ENCODE measurements at places on chromosomes 3 and 15.

DNA sequence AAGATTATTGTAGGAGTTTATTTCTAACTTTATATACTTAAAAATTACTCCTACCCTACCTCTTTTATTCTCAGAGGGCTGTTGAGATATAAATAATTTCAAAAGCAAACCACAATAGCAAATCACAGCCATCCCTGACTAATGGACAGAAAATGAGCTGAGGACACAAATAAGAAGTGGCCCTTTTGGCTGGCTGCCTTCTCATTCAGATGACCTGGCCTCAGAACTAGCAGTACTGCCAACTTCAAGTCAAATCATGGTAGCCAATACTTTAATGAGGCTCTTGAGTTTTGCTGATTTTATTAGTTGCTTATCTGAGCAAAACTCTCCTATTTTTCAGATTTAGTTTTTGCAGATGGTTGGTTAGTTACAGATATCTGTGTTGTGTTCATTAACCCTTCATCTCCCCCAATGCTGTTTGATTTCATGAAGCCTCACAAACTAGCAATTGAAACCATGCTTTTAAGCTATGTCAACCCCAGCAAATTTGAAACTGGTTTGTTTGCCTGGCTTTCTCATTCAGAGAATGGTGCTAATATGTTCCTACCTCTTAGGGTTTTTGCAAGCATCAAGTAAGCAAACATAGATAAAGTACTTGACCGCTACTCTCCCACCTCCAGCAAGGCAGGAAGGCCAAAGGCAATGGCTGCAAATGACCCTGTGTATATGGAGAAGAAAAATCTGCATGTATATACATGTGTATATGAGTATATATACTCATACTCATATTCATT, 73.4 kb upstream of the HACD2 start:
- no peak for DNase-seq

GRCh38 chr3:136602818-136603217, 149.4 kb downstream of the STAG1 start:
- no peak for DNase-seq

- no peak for DNase-seq
These were observed 47.0 kb downstream of the MAP3K13 start for GRCh38 chr3:185409957-185410356.

DNA sequence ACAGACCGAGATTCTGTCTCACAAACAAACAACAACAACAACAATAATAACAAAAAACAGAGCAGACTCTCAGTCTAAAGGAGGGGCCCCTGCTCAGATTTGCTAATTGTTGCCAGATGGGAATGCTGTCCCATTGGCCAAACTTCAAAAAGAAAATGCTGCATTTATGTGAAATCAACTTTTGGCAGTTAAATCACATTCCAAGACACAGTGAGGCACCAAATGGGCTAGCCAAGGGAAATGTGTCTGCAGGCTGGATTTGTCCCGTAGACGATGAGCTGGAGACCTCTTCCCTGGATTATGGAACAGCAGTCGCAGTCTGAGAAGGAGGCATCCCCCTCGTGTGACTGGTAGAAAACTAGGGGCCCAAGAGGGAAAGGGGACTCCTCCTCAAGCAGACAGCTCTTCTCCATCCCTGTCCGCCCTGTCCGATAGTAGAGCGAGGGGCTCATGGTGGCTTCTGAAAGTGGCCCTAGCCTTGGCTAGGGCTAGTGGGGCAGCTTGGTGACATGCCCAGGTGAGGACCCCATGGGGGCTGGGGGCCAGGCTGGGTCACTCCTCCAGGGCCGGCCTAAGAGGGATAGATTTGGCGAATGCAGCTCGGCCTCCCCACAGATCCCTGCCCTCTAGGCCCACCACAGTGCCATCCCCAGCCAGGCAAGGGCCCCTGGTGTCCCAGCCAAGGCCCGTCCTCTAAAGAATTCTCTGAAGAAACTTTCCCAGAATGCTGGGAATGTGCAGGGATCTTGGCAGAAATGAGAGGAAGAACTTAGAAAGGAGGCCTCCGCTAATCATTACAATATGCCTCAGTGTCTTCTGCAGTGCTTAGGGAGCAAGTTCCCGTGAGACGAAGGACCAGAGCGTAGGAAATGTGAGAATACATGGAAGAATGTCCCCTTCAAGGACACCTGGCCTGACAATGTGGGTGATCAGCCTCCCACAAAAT, 2.0 kb downstream of the SLC22A14 start:
- DNase-seq: no peak

DNA sequence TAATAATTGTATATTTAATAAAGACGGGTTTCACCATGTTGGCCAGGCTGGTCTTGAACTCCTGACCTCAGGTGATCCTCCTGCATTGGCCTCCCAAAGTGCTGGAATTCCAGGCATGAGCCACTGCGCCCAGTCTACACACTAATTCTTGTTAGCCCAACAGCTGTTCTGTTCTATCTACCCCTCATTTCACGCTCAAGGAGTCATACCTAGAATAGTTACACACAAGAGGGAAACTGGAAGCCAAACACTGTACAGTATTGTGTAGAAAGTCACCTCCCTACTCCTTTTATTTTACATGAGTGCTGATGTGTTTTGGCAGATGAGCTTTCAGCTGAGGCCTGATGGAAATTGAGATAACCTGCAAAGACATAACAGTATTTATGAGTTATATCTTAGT, 13.4 kb upstream of the CTDSPL2 start:
- DNase-seq: no peak

DNA sequence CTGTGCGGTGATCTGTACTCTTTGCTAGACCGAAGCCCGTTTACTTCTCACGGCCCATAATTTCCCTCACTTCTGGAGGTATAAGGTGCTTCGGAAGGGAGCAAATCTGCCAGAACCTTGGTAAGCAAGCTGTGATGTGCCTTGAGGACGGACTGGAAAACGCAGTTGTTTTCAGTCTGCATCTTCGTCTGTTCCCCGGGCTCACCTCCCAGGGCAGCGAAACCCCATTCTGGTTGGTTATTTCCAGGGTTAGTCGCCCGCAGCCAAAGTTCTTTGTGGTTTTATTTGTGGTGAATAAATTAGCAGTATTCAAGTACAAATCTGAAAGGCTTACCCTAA, 401 bp downstream of the RAMAC start:
- DNase-seq: no peak

DNA sequence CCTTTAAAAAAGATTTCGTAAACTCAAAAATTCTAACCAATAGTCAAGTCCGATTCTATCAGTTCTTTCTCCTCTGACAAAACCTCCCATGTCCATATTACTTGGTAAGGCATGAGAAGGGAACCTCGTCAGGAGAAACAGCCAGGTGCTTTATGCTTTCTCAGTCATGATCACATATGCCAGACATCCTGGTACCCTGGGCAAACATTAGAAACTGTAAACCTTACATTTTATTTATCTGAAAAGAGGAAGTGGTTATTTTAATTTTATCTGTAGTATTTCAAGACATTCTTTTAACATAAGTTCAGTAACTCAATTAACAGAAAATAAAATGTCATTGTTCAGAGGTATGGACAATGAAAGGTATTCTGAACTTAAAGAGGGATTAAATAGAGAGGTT, 474.8 kb upstream of the GBE1 start:
- DNase-seq: no peak

- DNase-seq: no peak
These were observed 73.1 kb downstream of the ABTB1 start for GRCh38 chr3:127745656-127746399.

GRCh38 chr15:79635149-79635771, 203.1 kb downstream of the MINAR1 start:
- DNase-seq: no peak

GRCh38 chr3:192481638-192482037, 245.7 kb downstream of the FGF12 start:
- DNase-seq: no peak

- DNase-seq: peak; percentile 55
These were observed 1.3 kb downstream of the CAMK2N2 start for GRCh38 chr3:184259878-184260723.

GRCh38 chr15:31268911-31269784, 57.5 kb upstream of the KLF13 start:
- no peak for DNase-seq

GRCh38 chr3:18872466-18872865, 275.8 kb upstream of the KCNH8 start:
- no peak for DNase-seq

GRCh38 chr3:89787979-89788378, 680.6 kb downstream of the EPHA3 start:
- no peak for DNase-seq

GRCh38 chr15:69391046-69391757, 22.9 kb upstream of the KIF23 start:
- DNase-seq: no peak

GRCh38 chr15:42736178-42736792, 643 bp downstream of the CDAN1 start:
- DNase-seq: peak; percentile 30

Measured in stimulated activated CD4-positive, alpha-beta T cell treated with anti-CD3 and anti-CD28 coated beads, Interleukin-15, amount 100 ng/mL, for 24 hours (primary cell).